CD14-positive monocyte (primary cell): ENCODE measurements at places on chromosomes 5 and 9. TPM values are rescaled to one million over a fixed set of nuclear protein-coding genes. Genes with fewer than 3 reads are reported as not detected.

Gene MCCC2
- polyA plus RNA-seq, result 9.2 and 15.4 TPM in 2 replicates

Gene BTNL3
- polyA plus RNA-seq, result 0.08 TPM

Gene PCDHGA5
- polyA plus RNA-seq, result not detected

Gene SIMC1
- 3.7 TPM for polyA plus RNA-seq

Gene PCDHGB1
- not detected for polyA plus RNA-seq

Gene TMEM161B
- polyA plus RNA-seq, result 4.4 TPM

Gene TEK
- not detected for polyA plus RNA-seq

Gene DIPK1B
- polyA plus RNA-seq, result 0.10 TPM

Gene GLRA1
- polyA plus RNA-seq, result not detected

Gene C7
- 0.12 TPM in 1 of 2 replicates, not detected in the other for polyA plus RNA-seq

Gene PCDHB13
- not detected for polyA plus RNA-seq

Gene HTR1A
- polyA plus RNA-seq, result not detected

Gene QRFP
- polyA plus RNA-seq, result 0.21 TPM

Gene HTR4
- polyA plus RNA-seq, result not detected

Gene SV2C
- polyA plus RNA-seq, result 0.01 TPM in 2 replicates

Gene SNCB
- polyA plus RNA-seq, result not detected

Gene PCDH1
- not detected for polyA plus RNA-seq

Gene TAF11L10
- not detected for polyA plus RNA-seq
